ENCODE measurements at places on chromosomes 7 and 10.

- no peak for DNase-seq
These were observed 45.7 kb downstream of the IKZF1 start for GRCh38 chr7:50349963-50350944.

DNA sequence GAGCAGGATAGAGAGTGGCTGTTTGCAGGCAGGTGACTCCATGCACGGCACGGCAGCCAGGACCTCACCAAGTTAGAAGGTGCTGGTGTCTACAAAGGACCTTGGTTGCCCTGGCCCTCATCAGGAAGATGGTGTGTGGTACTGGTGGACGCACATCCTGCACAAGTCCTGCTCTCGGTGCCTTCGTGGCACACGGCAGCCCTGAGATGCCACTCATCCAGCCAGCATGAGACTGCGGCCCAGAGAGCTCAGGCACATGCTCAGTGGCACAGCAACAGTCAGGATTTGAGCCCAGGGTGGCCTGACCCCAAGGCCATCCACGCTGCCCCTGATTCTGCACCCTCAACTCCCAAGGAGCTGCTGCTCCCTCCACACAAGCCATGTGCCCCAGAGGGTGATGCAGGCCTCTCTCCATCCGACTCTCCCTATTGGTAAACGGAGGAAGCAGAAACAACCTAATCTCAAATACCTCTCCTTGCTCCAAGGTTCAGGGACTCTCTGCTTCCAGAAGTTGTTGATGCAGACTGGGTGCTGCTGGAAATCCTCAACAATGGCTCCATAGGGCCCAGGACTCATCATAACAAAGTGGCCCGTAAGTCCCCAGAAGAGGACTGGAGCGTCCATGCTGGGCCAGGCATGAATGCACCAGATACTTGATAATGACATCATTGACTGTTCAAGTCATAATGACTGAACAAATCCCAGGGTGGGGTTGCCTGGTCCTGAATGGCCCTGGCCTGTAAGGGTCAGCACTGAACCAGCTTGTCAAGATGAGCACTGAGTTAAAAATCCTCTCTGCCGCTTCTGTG, 93.6 kb downstream of the ARHGAP22 start:
- no peak for DNase-seq

DNA sequence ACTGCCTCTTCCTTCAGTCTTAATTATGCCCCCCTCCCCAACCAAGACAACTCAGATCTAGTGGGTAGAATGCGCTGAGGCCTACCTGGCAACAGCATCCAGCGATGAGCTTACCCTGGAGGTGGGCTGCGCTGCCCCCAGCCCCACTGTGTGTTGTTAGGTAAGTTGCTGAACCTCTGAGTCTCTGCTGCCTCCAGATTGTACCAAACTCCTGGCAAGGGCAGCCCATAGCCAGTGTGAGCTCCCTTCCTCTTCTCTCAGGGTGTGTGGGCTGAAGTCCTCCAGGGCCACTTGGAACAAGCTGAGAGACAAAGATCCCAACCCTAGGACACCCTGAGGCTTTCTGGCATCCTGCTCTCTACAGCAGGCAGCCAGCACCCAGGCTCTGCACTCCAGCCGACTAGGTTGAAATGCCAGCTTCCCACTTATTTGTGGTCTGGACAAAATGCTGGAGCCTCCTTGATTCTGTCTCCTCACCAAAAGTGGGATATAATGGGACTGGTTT, 135.3 kb downstream of the ARHGAP22 start:
- DNase-seq: no peak

DNA sequence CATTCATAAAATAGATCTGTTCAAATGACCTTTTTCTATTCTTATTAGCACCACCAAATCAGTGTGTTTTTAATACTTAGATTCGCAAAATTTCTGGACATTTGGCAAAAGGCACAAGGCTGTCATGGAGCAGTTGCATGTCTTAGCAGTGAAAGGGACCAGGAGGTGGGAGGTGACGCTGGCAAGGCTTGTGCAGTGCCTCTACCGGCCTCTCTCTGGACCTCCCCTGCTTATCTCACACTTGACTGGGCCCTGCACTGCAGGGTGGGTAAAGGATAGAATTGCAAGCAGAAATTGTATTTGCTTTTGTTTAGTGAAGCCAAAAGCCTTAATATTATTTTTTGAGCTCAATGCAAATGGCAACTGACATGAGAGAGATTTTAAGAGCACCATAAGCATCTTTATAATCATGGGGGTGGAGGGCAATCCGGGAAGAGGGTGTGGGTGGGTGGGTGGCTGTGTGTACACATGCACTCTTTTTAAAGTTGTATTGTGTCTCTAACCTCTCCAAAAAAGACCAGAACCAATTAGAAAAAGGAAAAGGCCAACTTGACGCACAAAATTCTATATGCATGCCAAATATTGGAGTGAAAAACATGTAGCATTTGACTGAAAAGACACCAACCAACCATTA, 106.3 kb downstream of the WNT2 start:
- no peak for DNase-seq

DNA sequence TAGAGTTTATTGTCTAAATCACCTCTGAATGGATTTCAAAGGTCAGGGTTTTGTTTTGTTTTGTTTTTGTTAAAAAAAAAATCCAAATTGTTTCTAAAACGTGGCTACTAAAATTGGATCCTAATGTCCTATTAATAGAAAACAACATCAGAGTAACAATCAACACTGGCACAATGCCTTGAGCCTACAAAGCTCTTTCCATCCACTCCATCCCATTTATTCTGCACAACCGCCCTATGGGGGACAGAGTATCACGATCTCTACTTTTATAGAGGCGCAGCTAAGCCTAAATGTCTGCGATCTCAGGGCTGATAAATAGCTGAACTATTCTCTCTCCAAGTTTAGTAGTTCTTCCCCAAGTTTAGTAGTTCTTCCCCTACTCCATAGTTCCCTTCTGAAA, 78.8 kb downstream of the FGFR2 start:
- no peak for DNase-seq

DNA sequence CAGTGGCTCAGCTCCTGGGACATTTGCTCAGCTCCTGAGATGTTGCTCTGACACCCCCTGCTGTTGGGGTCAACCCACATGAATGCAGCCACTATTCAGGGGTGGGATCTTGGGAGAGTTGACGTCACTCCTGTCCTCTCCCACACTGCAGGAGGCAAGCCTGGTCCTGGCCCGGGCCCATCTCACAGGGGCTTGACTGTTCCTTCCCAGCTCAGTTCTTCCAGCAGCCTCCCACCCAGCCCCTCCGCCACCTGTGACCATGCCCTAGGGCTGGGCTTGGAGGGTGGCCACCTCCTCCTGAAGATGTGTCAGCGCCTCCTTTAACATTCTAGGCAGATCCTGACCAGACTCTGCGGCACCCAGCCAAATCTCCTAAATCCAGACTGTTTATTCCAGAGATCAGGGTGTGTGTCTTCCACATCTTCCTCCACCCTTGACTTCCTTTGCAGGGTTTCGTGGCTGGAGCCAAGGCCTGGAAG, 19.1 kb upstream of the OPALIN start:
- no peak for DNase-seq

DNA sequence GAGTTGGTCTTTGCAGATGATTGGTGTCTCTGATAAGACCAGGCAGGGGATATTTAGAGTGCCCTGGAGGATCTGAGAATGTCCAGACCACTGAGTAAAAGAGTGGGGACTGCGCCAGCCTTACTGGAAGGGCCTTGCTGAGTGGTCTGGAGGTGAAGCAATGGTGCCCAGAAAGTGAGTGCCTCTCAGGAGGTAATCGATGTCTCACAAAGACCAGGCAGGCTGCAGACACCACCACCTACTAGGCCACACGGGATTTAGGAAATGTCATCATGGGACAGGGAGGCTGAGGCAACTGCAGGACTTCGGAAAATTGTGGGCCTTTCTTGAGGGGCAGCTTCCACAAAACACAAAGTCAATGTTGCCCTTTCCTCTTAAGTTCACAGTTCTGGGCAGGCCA, 57.2 kb upstream of the STEAP1B start:
- DNase-seq: no peak

GRCh38 chr10:33032654-33033151, 74.7 kb upstream of the ITGB1 start:
- no peak for DNase-seq

GRCh38 chr7:132100483-132100882, 475.8 kb downstream of the PLXNA4 start:
- DNase-seq: no peak

- peak; percentile 14 for DNase-seq
These were observed 481.9 kb downstream of the ARL4A start for GRCh38 chr7:13169356-13169755.

DNA sequence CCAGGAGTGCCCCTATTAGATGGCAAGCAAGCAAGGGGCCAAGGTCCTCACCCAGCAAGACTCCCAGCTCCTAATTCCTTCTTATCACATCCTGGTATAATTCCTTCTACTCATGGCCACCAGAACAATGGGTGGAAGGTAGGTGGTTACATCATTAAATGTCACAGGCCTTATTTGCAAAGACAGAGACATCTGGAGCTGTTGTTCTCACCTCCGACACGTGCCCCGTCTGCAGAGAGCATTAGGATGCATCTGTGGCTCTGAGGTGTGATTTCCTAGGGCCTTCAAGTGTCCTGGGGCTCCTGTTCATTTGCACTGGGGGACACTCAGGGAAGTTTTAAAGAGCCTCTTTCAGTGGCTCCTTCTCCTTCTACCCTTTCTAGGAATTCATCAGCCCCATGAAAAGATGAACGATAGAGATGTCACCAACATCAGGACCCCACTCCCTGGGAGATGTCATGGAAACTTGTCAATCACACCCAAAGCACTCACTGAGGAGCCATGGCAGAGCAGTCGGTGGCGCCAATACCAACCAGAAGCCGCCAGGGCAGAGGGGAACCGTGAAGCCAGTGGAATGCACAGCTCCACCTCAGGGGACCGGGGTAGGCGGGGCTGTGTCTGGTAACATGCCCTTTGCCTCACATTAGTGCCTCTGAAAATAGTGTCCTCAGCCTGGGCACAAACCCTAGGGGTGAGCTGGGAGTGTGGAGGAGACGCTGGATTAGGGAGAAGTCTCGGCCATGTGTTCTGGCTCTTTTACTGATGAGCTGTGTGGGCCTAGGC, 2.9 kb upstream of the ATP6V0E2 start:
- DNase-seq: no peak

- DNase-seq: no peak
These were observed 49.1 kb downstream of the CHST15 start for GRCh38 chr10:124044143-124044862.

DNA sequence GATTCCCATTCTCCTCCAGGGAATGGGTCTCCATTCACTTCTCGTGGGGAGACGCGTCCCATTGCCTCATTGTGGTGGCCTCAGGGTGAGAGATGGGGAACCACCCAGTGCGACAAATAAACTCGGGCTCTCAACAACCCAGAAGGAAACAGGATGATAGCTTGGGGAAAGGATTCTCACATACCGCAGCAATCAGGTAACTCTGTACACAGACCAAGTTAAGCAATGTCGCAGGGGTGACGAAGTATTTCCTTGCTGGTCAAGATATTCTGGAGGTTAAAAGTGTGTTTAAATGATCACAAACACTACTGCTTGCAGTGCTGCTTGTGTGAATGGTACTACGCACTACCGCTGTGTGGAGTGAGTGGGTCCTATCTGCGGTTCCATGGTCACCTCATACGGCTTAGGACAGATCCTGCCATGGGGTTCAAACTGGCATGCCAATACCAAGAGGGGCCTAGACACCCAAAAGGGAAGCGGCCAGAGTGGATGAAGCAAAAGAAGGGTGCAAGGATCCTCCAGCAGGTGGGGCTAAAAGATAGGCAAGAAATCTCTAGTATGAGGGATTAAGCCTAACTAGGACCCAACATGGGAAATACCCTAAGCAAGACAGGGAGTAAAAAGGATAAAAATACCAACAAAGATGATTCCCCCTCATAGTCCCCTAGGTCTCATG, 143.8 kb upstream of the TMEM106B start:
- DNase-seq: no peak

All from caudate nucleus (tissue), 63 donors.